ENCODE measurements at places on chromosomes 1 and 21.

DNA sequence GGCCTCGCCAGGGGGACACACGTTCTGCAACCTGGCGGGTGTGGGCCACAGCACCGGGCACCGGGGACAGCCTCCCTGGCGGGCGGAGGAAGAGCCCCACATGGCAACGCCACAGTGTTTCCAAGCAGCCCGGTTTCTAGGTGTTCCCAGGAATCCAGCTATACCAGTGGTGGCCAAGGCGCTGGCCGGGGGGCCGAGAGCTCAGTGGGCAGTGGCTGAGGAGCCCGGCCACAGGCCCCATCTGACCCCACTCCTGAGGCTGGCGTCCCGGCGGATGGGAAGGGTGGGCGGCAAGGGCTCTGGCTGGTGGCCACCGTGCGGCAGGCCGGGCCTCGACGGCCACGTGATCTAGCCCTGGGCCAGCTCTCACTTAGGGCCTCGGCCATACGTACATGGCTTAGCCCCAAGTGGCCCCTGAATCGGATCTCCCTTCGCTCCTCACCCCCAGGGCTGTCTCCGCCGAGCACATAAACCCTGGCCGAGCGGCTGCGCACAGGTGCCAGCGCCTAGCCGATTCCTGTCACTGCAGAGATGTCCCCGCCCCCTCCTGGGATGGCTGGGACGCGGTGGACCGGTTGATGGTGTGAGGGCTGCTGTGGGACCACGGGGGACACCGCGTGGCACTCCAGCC is 68.7 kb downstream of the MORN1 start:
- H3K4me1 ChIP-seq: no peaks in the 10 kb centered on the region
- H3K27ac ChIP-seq: no peak overlapping the region
- peaks cover 15% of the 10 kb centered on the region for H3K27me3 ChIP-seq
- H3K4me3 ChIP-seq: no peak overlapping the region
- no peak for DNase-seq

DNA sequence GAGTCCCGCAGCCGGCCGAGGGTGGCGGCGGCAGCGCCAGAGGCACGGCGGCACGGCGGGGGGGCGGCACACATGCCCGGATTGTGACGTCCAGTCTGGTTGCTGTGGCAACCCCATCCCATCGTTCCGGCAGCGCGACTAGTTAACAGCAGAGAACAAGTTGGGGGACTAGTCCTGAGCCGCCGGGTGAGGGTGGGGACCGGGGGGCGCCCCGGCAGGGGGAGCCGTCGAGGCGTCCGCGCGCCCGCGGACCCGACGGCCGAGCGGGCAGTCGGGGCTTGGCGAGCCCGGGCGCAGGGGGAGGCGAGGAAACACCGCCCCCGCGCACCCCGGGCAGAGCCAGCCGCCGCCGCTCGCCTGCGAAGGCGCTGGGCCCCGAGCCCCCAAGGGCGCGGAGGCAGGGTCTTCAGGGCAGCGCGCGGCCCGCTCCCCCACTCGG is at the start of gene CHD5:
TSS of gene CHD5 (minus strand) at position 54 of the 439 bp plus-strand sequence. CDS start 298 bp downstream, outside the sequence.
- H3K4me3 ChIP-seq: peak within 1 kb of the TSS; percentile 57
- H3K36me3 ChIP-seq: peaks cover 2% of the 10 kb centered on the region
- H3K27ac ChIP-seq: no peak within 1 kb of the TSS
- peak; percentile 40 for DNase-seq

- peak overlapping the region; percentile 62 for H3K4me3 ChIP-seq
- H3K4me1 ChIP-seq: peaks cover 6% of the 10 kb centered on the region
- no peaks in the 10 kb centered on the region for H3K36me3 ChIP-seq
- peaks cover 29% of the 10 kb centered on the region for H3K27me3 ChIP-seq
- no peak overlapping the region for H3K27ac ChIP-seq
Observed at GRCh38 chr1:81305997-81306452, 494.7 kb upstream of the ADGRL2 start.

DNA sequence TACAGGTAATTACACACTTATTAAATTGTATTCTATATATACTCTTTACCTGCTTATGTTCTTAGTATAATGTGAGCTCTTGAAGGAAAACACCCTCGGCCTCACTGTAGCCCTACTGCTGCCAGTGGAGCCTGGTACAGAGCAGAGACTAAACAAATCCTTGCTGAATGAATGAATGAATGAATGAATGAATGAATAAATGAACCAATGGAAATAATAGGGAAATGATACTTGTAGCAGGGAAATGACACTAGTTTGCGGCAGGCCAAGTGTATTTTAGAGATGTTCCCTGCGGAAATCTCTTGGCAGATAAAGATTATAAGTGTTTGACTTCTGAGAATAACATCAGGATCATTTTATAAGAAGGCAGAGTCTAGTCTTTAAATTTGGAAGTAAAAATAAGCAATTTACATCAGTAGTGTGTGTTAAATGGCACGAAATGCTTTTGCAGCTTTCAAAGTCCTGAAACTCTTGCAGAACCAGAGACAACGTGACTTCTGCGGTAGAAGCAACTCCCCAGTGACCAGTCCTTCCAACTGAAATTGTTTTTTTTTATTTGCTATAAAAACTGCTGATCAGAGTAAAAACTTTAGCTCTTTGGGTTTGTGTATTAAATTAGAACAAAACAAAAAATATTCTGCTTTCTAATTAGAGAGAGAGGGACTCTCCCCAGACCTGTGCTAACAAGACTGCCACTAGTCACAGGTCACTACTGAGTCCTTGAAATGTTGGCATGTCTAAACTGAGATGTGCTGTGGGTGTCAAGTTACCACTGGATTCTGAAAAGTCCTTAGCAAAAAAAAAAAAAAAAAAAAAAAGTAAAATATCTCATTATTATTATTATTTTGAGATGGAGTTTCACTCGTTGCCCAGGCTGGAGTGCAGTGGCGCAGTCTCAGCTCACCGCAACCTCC is 199.3 kb upstream of the MAP1LC3C start:
- no peaks in the 10 kb centered on the region for H3K36me3 ChIP-seq
- DNase-seq: no peak
- H3K27me3 ChIP-seq: peaks cover 15% of the 10 kb centered on the region
- H3K4me3 ChIP-seq: no peak overlapping the region

DNA sequence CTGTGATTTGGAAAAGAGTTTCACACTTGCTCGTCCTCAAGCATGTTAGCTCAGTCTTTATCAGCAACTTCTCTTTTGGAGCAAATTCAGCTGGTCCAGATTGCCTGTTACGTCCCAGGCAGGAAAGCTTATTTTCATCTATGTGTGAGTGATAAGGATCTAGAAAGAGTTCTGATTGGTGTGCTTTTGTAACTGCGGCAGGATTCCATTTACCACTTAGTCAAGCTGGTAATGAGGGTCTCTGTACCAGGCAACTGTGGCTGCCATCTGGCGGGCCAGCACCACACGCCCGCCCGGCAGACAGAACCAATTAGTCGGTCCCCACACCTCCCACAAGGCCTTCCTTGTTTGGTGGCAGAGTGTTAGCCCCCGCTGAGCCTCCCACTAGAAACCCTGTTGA is 21.0 kb downstream of the C1orf87 start:
- H3K4me3 ChIP-seq: no peak overlapping the region
- no peak for DNase-seq
- no peak overlapping the region for H3K27ac ChIP-seq

- H3K4me1 ChIP-seq: peaks cover 7% of the 10 kb centered on the region
- DNase-seq: no peak
- H3K27ac ChIP-seq: no peak overlapping the region
Observed at GRCh38 chr1:111598544-111598943, 21.0 kb upstream of the RAP1A start.

DNA sequence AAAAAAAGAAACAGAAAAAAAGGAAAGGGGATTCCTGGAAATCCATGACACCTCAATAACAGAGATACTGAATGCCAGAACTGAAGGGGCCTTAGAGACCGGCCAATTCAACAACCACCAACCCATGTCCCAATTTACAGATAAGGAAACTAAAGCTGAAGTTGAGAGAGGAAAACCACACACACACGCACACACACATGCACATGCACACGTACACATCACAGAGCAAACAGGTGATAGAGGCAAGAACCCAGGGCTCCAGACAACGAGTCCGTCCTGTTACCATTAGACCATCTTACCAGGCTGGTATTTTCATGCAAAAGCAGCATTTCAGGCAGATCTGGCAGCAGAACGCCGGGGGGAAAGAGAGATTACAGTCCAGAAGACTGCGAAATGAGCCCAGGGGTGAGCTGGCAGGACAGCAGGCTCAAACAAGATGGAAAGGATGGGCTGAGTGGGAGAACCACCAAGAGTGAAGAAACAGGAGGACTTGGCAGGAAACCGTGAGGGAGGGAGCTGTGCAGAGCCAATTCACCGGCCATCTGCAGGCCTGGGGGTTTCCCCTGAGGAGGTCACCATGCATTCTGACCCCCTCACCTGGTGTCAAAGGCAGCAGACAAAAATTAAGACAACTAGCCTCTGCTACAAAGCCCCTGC is 43.5 kb downstream of the PAFAH2 start:
- no peak overlapping the region for H3K27ac ChIP-seq
- H3K4me3 ChIP-seq: no peak overlapping the region
- no peaks in the 10 kb centered on the region for H3K36me3 ChIP-seq
- H3K27me3 ChIP-seq: no peaks in the 10 kb centered on the region
- DNase-seq: no peak
- H3K4me1 ChIP-seq: peaks cover 8% of the 10 kb centered on the region

- no peaks in the 10 kb centered on the region for H3K36me3 ChIP-seq
- peaks cover 35% of the 10 kb centered on the region for H3K4me1 ChIP-seq
- no peak overlapping the region for H3K27ac ChIP-seq
- DNase-seq: no peak
Observed at GRCh38 chr1:21020151-21020550, 156.5 kb downstream of the EIF4G3 start.

- H3K27me3 ChIP-seq: peaks cover 34% of the 10 kb centered on the region
- H3K36me3 ChIP-seq: no peaks in the 10 kb centered on the region
- H3K4me3 ChIP-seq: no peak overlapping the region
- DNase-seq: no peak
Observed at GRCh38 chr1:237043846-237044636, 2.1 kb downstream of the RYR2 start.

DNA sequence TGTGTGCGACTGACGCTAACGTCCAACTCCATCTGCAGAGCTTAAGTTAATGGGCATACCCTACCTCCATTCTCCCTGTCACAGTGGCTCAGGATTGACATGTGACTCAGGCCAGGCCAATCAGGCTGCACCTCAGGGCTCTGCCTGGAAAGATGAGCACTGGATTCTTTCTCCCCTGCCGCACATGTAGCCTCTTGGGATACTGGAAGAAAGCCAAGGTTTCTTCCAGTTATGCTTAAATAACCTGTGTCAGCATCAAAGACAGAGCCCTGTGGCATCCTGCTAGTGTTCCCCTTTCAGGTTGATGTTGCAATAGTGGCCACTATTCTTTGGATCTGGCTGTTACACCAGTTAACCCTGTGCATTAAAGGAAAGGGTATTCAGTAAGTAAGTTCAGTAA is 55.0 kb upstream of the SYT6 start:
- no peaks in the 10 kb centered on the region for H3K36me3 ChIP-seq
- H3K27ac ChIP-seq: no peak overlapping the region
- peaks cover 71% of the 10 kb centered on the region for H3K27me3 ChIP-seq
- H3K4me3 ChIP-seq: no peak overlapping the region
- DNase-seq: no peak

DNA sequence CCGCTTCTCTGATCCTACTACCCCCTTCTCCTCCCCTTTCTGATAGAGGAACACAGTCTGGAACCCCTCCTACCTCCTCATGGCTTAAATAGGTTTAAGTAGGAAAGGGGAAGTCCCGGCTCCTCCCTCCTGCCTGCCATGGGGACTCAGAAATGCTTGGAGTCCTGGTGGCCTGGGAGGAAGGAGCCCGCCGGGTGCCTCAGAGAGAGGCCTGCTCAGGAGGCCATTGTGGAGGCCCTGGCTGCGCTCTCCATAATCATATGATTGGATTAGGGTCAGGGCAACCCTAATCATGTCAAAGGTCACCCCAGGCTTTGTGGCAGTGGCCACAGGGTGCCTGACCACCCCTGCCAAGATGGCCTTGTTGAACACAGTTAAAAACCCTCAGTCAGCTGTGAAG is 29.0 kb downstream of the WNT3A start:
- H3K27me3 ChIP-seq: peaks cover 4% of the 10 kb centered on the region
- H3K27ac ChIP-seq: no peak overlapping the region
- H3K4me1 ChIP-seq: no peaks in the 10 kb centered on the region
- DNase-seq: no peak
- H3K4me3 ChIP-seq: no peak overlapping the region

- no peak for DNase-seq
- H3K27me3 ChIP-seq: peaks cover 29% of the 10 kb centered on the region
- no peaks in the 10 kb centered on the region for H3K4me1 ChIP-seq
- no peak overlapping the region for H3K27ac ChIP-seq
- no peaks in the 10 kb centered on the region for H3K36me3 ChIP-seq
Observed at GRCh38 chr1:190226006-190226405, 251.7 kb downstream of the BRINP3 start.

DNA sequence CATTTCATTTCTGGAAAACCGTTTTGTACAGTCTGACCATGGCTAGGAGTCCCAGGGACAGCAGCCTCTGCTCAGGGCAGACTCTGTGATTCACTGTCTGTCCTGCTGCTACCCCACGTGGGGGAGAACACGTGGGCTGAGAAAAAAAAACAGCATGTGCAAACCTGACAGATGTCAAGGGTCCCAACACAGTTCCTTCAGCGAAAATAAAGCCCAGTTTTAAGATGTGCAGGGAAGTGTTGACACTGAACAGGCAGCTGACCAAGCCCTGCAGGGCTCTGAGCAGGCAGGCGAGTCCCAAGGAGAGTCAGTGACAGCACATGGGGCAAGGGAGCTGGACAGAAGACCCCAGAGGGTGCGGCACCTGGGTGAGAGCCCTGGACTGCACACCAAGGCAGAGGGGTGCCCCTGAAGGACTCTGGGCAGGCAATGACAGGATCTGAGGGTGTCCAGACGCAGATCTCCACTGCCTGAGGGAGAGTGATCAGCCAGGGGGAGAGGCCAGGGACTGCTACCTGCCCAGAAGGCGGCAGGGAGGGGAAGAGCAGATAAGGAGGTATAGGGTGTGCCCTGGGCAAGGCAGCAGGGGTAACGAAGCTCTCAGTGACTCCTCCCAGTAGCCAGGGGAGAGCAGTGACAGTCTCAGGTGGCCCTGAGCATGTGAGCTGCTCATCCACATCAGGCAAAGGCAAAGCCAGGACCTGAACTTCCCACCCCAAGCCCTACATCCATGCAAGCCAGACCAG is 5.1 kb upstream of the SPATC1L start:
- H3K4me3 ChIP-seq: peak overlapping the region; percentile 37
- DNase-seq: no peak
- H3K27ac ChIP-seq: peak overlapping the region; percentile 71
- peaks cover 4% of the 10 kb centered on the region for H3K36me3 ChIP-seq

- peaks cover 17% of the 10 kb centered on the region for H3K27me3 ChIP-seq
- no peaks in the 10 kb centered on the region for H3K4me1 ChIP-seq
- H3K36me3 ChIP-seq: no peaks in the 10 kb centered on the region
- no peak overlapping the region for H3K27ac ChIP-seq
- no peak overlapping the region for H3K4me3 ChIP-seq
Observed at GRCh38 chr1:213669964-213670691, 317.6 kb upstream of the PROX1 start.
